ENCODE measurements at places on chromosomes 6 and 20.

- no peak overlapping the region for H3K4me3 ChIP-seq
- no peaks in the 10 kb centered on the region for H3K27me3 ChIP-seq
Measured at GRCh38 chr6:166850677-166851076, 105.7 kb downstream of the RNASET2 start.

- H3K36me3 ChIP-seq = no peaks in the 10 kb centered on the region
- DNase-seq = no peak
- no peak overlapping the region for H3K27ac ChIP-seq
- H3K4me3 ChIP-seq = no peak overlapping the region
- H3K27me3 ChIP-seq = no peaks in the 10 kb centered on the region
Measured at GRCh38 chr6:136184738-136185137, 65.4 kb downstream of the MTFR2 start.

- no peak overlapping the region for H3K27ac ChIP-seq
- no peak overlapping the region for H3K4me3 ChIP-seq
- no peaks in the 10 kb centered on the region for H3K36me3 ChIP-seq
- H3K27me3 ChIP-seq = no peaks in the 10 kb centered on the region
Measured at GRCh38 chr6:54935739-54936138, 89.2 kb downstream of the FAM83B start.

GRCh38 chr20:56624786-56625681 lies 4.1 kb upstream of the TFAP2C start:
- no peaks in the 10 kb centered on the region for H3K27me3 ChIP-seq
- H3K36me3 ChIP-seq = no peaks in the 10 kb centered on the region
- DNase-seq = no peak
- H3K4me3 ChIP-seq = no peak overlapping the region
- no peak overlapping the region for H3K27ac ChIP-seq
- peaks cover 37% of the 10 kb centered on the region for H3K4me1 ChIP-seq
